ENCODE measurements at places on chromosomes 3 and 15. TPM values are rescaled to one million over a fixed set of nuclear protein-coding genes. Genes with fewer than 3 reads are reported as not detected.

KCNMB2 gene
- total RNA-seq = not detected

BCHE gene
- 1.2 TPM for total RNA-seq

ESYT3 gene
- total RNA-seq = 0.19 TPM

GOLGA6D gene
- total RNA-seq = not detected

ISLR gene
- total RNA-seq = 23.4 TPM

SSUH2 gene
- total RNA-seq = not detected

SLC12A1 gene
- under 0.01 TPM for total RNA-seq

CASR gene
- not detected for total RNA-seq

PLSCR5 gene
- total RNA-seq = not detected

ISG20 gene
- total RNA-seq = 10.7 TPM

COLQ gene
- total RNA-seq = under 0.01 TPM

WNT7A gene
- not detected for total RNA-seq

GOLGA8T gene
- 0.28 TPM for total RNA-seq

LRRC58 gene
- total RNA-seq = 26.3 TPM

WDR82 gene
- 51.0 TPM for total RNA-seq

ZNF654 gene
- total RNA-seq = 20.9 TPM

LDHAL6B gene
- total RNA-seq = not detected

VPS8 gene
- total RNA-seq = 42.0 TPM

BOC gene
- total RNA-seq = 1.3 TPM

SLC38A3 gene
- not detected for total RNA-seq

GOLGA8R gene
- total RNA-seq = 4.8 TPM

COX5A gene
- total RNA-seq = 61.7 TPM

UNC13C gene
- total RNA-seq = not detected

RASL12 gene
- total RNA-seq = 1.1 TPM

C2CD4A gene
- total RNA-seq = 0.28 TPM

TRH gene
- total RNA-seq = under 0.01 TPM
